Hepatocyte (in vitro differentiated cells): ENCODE measurements at places on chromosomes 12 and 14. TPM values are rescaled to one million over a fixed set of nuclear protein-coding genes. Genes with fewer than 3 reads are reported as not detected.
A peak's percentile ranks its signal among the peaks of the same experiment; 100 is the strongest.

DNA sequence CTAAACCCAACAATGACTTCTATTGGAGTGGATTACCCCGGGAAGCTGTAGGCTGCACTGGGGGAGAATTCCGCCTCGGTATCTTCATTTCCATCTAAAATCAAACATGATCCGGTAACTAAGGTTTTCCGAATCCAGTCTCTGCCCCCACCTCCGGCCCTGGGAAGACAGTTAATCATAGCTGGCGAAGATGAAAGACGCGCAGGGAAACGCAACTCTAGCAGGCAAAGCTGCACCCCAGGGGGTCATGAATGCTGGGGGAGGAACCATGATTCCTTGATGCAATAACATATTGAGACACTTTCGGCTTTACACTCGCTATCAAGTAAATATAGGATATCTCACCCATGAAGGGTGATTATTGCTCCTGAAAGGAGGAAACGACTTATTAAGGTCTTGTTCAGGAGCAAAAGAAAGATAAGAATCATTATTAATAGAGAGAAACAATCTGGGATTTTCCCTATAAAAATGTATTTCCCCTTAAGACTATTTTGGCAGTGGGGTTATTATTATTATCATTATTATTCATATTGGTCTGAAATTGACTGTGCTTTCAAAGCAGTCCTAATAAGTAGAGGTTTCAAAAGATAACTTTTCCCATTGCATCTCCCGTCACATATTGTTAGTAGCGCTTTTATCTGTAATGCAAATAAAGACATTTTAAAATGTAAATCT lies 614.9 kb downstream of the VRK1 start:
- peaks cover 71% of the 10 kb centered on the region for H3K27me3 ChIP-seq
- no peak overlapping the region for H3K27ac ChIP-seq
- H3K4me3 ChIP-seq: no peak overlapping the region

GRCh38 chr12:103442822-103443221 lies 52.9 kb downstream of the C12orf42 start:
- H3K4me3 ChIP-seq: no peak overlapping the region
- DNase-seq: no peak
- H3K27me3 ChIP-seq: no peaks in the 10 kb centered on the region
- H3K4me1 ChIP-seq: no peaks in the 10 kb centered on the region

DNA sequence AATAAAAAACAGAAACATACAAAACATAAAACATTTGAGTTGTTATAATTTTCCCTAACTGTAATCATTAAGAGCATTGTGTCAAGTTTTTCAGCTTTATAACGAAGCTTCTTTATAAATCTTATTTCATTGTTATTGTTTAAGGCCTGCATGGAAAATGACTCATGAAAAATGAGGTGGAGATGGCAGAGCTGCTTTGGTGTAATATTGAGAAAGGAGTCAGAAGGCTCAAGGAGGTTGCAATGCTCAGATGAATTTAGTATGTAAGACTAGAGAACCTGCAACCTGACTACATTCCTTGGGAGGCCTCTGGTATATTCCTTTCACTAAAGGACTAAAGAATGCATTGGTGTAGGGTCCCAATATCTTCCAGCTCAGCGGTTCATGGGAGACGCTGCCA lies 61.5 kb downstream of the TMEM30B start:
- H3K36me3 ChIP-seq: no peaks in the 10 kb centered on the region
- no peak for DNase-seq
- no peak overlapping the region for H3K4me3 ChIP-seq
- H3K27ac ChIP-seq: no peak overlapping the region
- H3K4me1 ChIP-seq: peaks cover 10% of the 10 kb centered on the region

DNA sequence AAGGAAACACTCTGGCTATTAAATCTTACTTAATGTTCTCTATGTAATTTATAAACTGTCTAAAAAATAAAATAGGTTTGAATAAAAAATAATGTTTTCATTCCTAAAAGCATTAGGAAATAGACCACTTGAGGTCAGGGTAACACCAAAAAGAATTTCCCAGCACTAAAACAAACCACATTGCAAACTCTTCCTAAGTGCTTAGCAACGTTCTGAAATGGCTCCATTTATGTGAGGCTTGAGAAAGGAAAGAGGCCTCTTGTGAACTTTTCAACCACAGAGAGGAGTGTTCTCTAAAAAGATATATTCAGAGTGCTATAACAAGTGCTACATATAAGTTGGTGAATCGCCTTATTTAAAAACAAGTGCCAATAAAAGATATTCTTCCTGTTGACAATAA lies 42.7 kb downstream of the ALX1 start:
- DNase-seq: no peak
- H3K4me1 ChIP-seq: peaks cover 5% of the 10 kb centered on the region
- no peaks in the 10 kb centered on the region for H3K27me3 ChIP-seq
- H3K4me3 ChIP-seq: no peak overlapping the region
- H3K27ac ChIP-seq: no peak overlapping the region

GRCh38 chr12:62319058-62319457 lies 58.9 kb downstream of the USP15 start:
- H3K27me3 ChIP-seq: no peaks in the 10 kb centered on the region
- H3K36me3 ChIP-seq: no peaks in the 10 kb centered on the region
- no peak for DNase-seq
- no peak overlapping the region for H3K4me3 ChIP-seq
- H3K4me1 ChIP-seq: no peaks in the 10 kb centered on the region

GRCh38 chr14:73696466-73697400 lies 17.5 kb downstream of the PNMA1 start:
- no peak overlapping the region for H3K4me3 ChIP-seq
- DNase-seq: no peak
- H3K4me1 ChIP-seq: no peaks in the 10 kb centered on the region
- H3K27me3 ChIP-seq: no peaks in the 10 kb centered on the region
- H3K36me3 ChIP-seq: no peaks in the 10 kb centered on the region

The TEX52 gene
- total RNA-seq: not detected in 2 replicates

The KRT72 gene
- not detected in 2 replicates for total RNA-seq

- no peak within 1 kb of the TSS for H3K27ac ChIP-seq
- no peak within 1 kb of the TSS for H3K4me3 ChIP-seq
Measured at GRCh38 chr12:51887476-51888315, at the start of gene ANKRD33. TSS of gene ANKRD33 (plus strand) at chr12:51888103. CDS start at chr12:51888187, 84 bp downstream.

- H3K27ac ChIP-seq: no peak overlapping the region
- H3K36me3 ChIP-seq: no peaks in the 10 kb centered on the region
- H3K4me1 ChIP-seq: no peaks in the 10 kb centered on the region
- H3K27me3 ChIP-seq: no peaks in the 10 kb centered on the region
- DNase-seq: no peak
- H3K4me3 ChIP-seq: no peak overlapping the region
Measured at GRCh38 chr12:112178796-112179195, 53.4 kb downstream of the TRAFD1 start.

DNA sequence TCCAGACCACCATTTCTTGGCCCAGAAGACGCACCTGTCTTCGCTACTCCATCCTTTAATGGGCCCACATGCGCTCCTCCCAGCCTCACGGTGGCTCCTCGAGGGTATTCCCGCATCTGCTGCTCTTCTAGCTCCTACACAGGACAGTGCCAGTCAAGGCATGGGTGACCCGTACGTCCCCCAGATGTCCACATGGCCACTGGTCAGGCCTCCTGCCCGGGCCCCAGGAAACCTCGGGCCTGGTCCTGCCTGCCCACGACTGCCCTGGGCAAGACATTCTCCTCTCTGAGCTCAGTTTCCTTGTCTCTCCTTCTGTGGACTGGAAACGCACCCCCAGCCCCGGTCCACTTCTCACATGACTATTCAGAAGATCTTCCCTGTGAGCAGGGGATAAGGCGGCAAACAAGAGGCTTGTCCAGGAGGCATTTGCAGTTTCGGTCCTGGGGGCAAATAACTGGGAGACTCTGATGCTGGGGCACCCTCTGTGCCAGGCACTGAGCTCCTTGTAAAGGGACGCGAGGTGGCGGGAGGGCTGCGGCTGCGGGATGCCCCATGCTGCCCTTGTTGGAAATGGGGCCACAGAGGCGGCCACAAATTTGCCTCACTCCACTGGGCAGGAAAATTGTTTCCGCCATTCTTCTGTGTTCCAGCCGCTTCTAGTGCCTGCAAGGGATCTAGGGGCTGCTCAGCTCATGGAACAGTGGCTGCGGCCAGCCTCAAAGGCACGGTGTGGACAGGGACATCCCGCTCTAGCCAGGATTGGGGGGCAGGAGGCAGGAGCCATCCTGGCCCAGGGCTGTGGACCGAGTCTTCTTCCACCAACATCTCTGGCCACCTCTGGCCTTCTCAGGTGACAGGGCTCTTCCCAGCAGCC lies 6.8 kb upstream of the BEGAIN start:
- H3K27me3 ChIP-seq: peaks cover 19% of the 10 kb centered on the region
- no peak overlapping the region for H3K27ac ChIP-seq
- no peaks in the 10 kb centered on the region for H3K4me1 ChIP-seq
- no peaks in the 10 kb centered on the region for H3K36me3 ChIP-seq
- no peak for DNase-seq
- no peak overlapping the region for H3K4me3 ChIP-seq

DNA sequence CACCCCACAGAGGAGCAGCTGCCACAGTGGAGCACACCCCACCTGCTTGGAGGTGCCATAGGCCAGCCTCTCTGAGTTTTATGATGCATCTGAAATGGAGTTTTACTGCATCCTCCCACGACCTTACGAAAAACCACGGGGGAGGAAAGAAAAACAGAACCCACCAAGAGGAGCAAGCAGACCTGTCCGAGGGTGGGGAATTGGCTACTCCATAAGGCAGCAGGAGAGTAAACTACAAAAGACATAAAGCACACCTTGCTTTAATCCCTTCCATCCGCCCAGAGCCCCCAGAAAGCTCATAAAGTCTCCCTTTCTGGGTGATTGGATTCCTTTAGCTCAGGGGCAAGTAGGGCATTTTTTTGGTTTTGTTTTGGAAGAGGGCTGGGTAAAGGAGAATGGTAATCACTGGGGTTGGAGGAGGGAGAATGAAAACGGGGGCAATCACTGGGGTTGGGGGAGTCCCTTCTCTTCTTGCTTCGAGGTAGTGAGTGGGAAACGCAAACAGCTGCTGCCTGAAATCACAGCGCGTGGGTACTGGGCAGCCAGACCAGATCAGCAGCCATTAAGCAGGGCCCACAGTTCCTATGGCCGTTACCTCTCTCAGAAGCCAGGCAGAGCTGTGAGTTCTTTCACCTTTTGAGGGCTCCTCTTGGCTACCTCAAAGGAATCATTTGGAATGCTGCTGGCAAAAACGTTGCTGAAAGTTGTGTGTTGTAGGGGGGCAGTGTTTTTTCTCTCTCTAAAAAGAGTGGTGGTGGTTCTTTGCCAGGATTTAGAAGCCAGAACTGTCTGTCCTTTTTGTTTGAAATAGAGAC lies 433.6 kb downstream of the ZFP36L1 start:
- no peak for DNase-seq
- no peak overlapping the region for H3K4me3 ChIP-seq
- no peaks in the 10 kb centered on the region for H3K36me3 ChIP-seq
- H3K27ac ChIP-seq: peak overlapping the region; percentile 93
- H3K4me1 ChIP-seq: peaks cover 29% of the 10 kb centered on the region
- H3K27me3 ChIP-seq: no peaks in the 10 kb centered on the region

GRCh38 chr14:84351646-84352045 lies 1178.3 kb upstream of the FLRT2 start:
- no peaks in the 10 kb centered on the region for H3K4me1 ChIP-seq
- no peaks in the 10 kb centered on the region for H3K36me3 ChIP-seq
- no peak for DNase-seq
- H3K27me3 ChIP-seq: no peaks in the 10 kb centered on the region
- no peak overlapping the region for H3K4me3 ChIP-seq

The SIX6 gene
- not detected in 2 replicates for total RNA-seq

The IL22 gene
- total RNA-seq: not detected in 2 replicates

DNA sequence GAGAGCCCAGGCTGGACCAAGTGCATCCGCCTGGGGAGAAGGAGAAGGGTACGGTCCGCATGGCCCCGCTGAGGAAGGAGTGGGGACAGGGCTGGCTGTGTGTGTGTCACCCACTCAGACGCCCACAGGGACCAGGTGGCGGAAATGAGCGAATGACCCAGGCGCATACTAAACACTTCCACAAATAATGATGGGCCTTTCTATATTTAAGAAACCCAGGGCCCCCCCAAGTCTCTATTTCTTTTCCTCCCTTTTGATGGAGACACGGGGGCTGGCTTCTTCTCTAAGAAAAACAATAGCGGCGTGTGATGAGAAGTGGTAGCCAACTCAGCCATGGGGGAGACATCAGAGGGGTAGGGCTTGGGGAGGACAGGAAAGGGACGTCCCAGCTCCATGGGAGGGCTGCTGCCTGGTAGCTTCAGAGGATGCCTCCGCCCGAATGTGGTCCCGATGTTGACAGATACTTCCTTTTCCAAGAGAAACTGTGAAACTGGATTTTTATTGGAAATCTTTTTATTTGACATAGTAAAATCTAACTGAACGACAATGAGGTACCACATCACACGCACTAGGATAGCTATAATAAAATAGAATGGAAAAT lies 6.3 kb upstream of the MAP1LC3B2 start:
- DNase-seq: no peak
- H3K27me3 ChIP-seq: no peaks in the 10 kb centered on the region
- H3K4me1 ChIP-seq: no peaks in the 10 kb centered on the region
- no peaks in the 10 kb centered on the region for H3K36me3 ChIP-seq
- no peak overlapping the region for H3K4me3 ChIP-seq
- H3K27ac ChIP-seq: no peak overlapping the region

- no peak overlapping the region for H3K4me3 ChIP-seq
- peak; percentile 43 for DNase-seq
- H3K27me3 ChIP-seq: no peaks in the 10 kb centered on the region
- H3K4me1 ChIP-seq: no peaks in the 10 kb centered on the region
Measured at GRCh38 chr12:15732341-15733061, 56.7 kb downstream of the EPS8 start.

GRCh38 chr12:76374386-76375020 lies 26.3 kb upstream of the BBS10 start:
- no peaks in the 10 kb centered on the region for H3K4me1 ChIP-seq
- H3K4me3 ChIP-seq: no peak overlapping the region
- H3K27ac ChIP-seq: peak overlapping the region; percentile 35
- no peaks in the 10 kb centered on the region for H3K36me3 ChIP-seq
- H3K27me3 ChIP-seq: no peaks in the 10 kb centered on the region

The RPS29 gene
- total RNA-seq: 3,841 and 4,104 TPM in 2 replicates

The CPNE6 gene
- not detected in 2 replicates for total RNA-seq

The TSPAN11 gene
- total RNA-seq: 7.5 and 9.6 TPM in 2 replicates

The FAM90A1 gene
- not detected in 2 replicates for total RNA-seq

DNA sequence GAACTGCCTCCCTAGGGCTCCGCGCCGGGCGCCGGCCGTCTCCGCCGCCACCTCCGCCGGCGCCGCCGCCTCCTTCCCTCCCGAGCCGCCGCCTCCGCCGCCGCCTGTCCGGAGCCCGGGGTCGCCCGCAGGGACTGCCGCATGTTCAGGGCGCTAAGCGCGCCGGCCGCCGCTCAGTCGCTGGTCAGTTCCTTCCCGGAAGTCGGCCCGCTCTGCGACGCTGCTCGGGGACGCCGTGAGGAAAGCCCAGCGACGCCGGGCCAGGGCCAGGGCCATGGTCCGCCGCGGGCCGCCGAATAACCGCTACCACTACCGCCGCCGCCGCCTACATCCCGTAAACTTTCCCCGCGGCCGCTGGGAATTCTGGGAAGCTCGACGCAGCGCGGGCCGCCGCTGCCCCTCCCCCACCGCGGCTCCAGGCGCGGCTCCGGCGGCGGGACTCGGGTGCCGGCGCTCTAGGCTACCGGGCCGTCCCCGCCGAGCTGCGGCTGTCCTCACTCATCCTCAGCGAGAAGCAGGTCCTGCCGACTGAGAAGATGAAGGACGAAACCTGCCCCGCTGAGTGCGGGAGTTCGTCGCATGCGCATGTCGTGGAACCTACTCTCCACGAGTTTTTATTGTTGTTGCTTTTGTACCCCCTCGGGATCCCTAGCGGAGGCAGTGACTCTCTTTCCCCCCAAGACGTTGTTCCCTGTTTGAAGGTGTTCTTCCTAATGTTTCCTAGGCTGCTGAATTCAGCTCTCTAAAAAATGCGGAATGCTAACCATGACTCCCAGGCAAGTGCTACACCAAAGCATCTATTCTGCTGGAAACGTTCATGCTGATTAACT lies at the start of gene SAV1:
SAV1 (minus strand) TSS at position 311 of the 830 bp plus-strand sequence. CDS start 339 bp downstream, outside the sequence.
- H3K36me3 ChIP-seq: no peaks in the 10 kb centered on the region
- H3K4me3 ChIP-seq: peak within 1 kb of the TSS; percentile 71
- no peaks in the 10 kb centered on the region for H3K4me1 ChIP-seq
- H3K27me3 ChIP-seq: no peaks in the 10 kb centered on the region
- DNase-seq: peak; percentile 93
